Activated naive CD8-positive, alpha-beta T cell treated with anti-CD3 and anti-CD28 coated beads, Interleukin-2, amount 50 U/mL, for 16 hours (primary cell): ENCODE measurements at places on chromosomes 4 and X.

DNA sequence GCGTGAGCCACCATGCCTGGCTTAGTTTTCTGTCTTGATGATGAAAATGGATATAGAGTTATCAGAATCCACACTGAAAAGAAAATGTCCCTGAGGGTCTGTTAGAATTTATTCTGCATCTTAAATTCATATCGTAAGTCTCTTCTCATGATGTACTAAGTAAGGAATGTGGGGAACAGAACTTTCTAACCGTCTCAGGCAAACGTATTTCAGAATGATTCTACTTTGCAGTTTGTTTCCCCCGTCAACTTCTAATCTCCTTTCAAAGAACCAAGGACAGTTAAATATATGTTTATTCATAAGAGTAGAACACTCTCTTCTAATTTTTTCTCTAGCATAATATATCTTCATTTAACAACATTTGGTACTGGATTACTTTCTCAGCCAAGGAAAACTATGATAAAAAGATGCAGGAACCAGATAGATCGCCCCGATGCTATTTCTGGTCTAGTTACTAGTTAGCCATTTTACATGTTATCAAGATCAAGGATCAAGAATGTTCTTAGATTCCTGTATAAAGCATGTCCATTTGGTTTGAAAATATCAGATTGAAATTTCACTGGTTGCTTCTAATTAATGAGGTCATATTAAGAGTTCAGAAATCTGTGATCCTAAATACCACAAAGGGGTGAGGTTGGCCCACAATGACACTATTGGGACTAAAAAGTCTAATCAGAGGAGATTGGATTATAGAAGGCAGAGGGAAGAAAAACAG is 49.5 kb downstream of the METTL14 start:
- DNase-seq, result no peak

DNA sequence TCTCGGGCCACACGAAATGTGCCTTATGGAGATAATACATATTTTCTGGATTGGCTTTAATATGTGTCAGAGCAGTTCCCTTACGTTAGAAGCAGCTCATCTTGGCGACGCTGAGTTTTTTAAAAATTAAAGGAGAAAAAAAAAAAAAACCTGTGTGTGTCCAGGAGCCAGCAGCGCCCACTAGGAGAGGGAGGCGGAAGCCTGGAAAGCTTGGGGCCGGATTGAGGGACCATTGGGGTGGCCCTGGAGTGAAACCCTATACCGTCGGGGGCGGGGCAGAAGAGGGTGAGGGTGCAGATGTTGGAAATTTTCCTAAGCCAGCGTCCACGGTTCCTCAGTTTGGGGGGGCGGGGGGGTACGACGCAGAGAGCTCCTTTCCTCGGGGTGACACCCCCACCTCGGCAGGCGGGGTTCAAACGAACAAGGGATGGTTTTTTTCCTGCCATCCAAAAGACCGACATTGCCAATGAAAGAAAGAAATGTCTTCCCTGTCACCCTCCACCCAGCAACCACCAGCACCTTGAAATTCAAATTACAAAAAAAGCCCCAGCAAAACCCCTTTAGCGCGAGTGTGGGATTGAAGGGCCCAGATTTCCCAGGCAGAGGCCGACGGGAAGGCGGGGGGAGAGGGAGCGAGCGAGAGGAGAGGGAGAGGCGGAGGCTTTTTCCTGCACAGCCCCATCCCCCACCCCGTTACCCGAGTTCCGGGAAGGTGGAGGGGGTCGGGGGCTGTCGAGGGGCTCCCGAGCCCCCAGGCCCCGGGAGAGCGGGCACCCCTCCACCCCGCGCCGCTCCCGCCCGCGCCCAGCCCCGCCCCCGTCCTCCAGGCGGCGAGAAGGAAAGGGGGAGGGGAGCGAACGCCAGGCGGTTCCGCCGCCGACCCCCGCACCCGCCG is 859 bp downstream of the SMARCA1 start:
- DNase-seq, result no peak

DNA sequence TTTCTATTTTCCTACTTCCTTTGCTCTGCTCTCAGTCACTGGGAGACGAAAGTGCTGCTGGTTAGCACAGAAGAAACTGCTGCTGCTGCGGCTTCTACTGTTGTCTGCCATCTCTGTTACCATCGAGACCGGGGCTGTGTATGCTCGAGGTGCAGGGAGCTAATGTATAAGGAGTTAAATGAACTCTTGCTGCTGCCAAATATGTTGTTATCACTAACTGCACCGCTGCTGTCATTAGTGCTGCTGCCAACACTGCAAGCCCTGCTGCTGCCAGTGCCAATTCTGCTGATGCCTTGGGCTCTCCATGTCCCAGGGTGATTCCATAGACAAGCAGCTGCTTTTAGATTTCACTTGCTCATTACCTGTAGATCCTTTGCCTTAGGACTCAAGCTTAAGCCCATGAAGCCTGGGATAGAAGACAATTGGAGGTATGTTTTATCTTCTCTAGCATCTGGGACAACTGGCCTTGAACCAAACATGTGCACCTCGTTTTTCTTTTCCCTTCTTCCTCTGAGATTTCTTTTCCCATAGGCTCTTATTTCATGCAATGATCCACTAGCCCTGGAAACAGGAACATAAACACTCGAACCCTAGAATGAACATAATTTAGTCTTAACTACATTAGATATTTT is 107.8 kb downstream of the CCSER1 start:
- no peak for DNase-seq

DNA sequence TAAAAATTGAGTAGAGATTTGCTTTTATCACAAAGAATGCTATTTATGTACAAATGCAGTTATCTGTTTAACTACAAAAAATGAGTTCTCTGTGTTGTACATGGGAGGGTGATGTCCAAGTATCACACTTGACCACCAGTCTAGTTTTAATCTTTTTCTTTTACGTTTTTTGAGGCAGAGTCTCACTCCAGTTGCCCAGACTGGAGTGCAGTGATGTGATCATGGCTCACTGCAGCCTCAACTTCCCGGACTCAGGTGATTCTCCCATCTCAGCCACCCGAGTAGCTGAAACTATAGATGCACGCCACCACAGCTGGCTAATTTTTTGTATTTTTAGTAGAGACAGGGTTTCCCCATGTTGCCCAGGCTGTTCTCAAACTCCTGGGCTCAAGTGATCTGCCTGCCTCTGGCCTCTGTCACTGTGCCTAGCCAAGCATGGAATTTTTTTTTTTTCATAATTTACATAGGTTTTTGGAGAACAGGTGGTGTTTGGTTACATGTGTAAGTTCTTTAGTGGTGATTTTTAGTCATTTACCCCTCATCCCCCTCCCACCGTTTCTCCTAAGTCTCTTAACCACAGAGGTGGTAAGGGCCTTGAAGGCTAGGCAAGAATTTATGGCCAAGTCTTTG is 47.9 kb upstream of the RPA4 start:
- no peak for DNase-seq

DNA sequence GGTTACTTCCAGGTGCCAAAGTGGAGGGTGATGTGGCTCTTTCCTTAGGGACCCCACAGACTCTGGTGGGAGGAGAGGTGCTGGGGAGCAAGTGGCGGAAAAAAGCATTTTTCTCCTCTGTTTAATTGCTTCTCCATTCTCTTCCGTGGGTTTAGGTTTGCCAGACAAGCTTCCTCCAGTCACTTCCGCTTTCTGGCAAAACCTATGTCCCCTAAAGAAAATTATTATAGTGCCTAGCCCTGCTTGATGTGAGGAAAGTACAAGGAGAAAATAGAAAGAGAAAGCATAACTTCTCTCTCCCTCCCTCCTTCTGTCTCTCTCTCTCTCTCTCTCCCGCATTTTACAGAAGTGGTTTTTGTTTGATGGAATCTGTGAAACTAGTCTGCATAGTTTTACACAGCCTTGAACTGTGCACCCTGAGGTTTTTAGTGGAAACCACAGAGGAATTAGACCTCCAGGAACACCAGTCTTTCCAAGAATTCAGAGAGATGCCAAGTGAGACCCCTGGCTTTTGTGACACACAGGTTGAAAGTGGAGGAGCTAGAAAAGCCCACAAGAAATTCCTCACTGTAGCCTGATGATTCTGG is 231.1 kb upstream of the ANXA3 start:
- no peak for DNase-seq

GRCh38 chr4:123419885-123420755 is 23.5 kb downstream of the SPRY1 start:
- no peak for DNase-seq
